ENCODE measurements at places on chromosomes 1 and 21.
A peak's percentile ranks its signal among the peaks of the same experiment; 100 is the strongest.

DNA sequence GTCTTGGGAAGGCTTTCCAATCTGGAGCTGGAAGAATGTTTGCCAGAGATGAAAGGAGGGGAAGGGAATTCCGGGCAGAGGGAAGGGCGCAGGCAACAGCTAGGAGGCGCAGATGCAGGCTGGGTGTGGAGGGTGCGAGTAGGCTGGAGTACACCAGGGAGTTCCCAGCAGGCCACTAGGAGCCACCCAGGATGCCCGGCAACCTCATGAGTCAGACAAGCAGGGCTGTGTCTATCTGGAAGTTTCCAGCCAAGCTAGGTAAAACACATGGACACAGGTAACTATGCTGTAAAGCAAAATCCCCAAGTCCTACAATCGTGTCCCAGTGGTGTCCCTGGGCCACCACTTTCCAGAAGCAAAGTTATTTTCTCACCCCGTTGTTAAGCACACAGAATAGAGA lies 990 bp upstream of the NBL1 start:
- DNase-seq, result peak; percentile 56

DNA sequence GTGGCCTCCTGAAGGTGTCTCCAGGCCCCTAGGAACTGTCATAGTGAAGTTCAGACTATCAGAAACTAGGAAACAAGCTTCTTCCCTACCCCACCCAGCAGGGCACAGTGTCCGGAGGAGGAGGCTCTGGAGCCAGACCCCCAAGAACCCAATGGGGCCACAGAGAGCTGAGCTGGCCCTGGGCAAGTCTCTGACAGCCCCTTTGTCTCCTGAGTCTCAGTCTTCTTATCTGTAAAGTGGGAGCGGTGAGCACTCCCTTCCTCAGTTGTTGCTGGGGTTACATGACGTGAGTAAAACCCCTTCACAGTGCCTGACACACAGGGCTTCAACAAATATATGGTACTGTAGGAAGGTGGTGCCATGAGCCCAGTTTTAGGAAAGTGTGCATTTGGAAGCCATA lies 675.8 kb downstream of the MATN1 start:
- DNase-seq, result no peak

GRCh38 chr1:156556354-156556753 lies 16.0 kb downstream of the IQGAP3 start:
- no peak for DNase-seq

DNA sequence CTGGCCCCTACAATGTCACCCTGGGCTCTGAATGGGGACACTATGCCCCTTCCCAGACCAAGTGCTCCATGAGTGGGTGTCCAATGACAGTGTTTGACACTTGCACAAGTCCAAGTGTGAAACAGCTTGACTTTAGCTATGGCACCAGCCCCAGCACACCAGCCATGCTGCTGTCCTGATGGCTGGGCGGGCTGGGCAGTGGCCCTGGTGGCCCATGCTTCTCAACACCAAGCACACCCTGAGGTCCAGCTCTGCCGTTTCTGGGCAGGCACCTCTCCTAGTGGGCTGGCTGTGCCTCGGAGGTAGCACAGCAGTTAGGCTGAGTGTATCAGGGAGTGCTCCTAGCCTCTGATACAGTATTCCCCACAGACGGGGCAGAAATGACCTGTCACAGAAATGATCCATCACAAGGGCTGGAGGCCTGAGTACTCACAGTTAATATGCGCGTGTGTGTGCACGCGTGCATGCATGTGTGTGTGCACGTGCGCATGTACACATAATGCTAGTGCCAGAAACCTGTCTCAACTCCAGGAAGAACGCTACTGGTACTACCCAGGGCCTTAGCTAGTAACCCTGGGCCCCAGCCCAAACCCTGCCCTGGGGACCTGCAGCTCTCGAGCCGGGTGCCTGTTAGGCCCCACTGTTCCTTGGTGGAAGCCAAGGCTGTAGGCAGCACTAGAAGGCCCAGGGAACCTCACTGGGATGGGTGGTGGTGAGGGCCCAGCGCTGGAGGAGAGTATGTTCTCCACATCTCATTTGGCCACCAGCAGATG lies 134.0 kb downstream of the DMRTB1 start:
- no peak for DNase-seq

DNA sequence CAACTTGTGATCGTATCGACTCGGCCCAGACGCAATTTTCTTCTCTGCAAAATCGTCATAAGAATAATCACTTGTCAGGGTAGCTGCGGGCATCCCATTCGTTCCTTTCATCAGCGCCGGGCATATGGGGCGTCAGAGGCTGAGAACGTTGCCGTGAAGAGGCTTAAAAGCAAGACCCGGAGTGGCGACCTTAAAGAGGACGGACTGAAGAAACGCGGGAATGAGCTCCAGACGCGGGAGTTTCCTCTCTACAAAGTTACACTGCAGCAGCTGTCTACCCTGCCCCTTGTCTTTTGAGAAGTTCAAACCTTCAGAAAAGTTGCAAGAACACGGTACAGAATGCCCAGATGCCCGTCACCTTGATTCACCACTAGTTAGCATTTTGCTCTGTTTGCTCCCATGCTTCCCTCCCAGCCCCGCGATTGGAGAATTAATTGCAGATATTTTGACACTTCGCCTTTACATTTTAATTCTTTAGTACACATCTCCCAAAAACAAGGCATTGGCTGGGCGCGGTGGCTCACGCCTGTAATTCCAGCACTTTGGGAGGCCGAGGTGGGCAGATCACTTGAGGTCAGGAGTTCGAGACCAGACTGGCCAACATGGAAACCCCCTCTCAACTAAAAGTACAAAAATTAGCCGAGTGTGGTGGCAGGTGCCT lies 967 bp downstream of the CENPS start:
- DNase-seq, result no peak

DNA sequence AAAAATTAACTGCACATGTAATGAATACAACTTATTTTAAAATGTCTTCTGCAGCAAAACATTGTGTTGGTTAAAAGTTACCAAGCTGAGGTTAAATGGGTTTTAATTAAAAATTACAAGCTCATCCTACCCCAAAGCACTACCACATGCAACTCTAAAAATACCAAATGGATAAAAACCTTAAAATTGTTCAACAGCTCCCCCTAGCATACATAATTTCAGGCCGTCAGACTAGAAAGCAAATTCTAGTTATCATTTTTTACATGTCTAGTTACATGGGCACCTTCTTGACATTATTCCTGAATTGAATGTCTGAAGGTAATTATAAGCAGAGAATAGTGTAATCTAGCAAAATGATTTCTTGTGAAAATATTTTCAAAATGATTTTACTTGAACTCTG lies 176.5 kb downstream of the C1orf21 start:
- DNase-seq, result no peak

DNA sequence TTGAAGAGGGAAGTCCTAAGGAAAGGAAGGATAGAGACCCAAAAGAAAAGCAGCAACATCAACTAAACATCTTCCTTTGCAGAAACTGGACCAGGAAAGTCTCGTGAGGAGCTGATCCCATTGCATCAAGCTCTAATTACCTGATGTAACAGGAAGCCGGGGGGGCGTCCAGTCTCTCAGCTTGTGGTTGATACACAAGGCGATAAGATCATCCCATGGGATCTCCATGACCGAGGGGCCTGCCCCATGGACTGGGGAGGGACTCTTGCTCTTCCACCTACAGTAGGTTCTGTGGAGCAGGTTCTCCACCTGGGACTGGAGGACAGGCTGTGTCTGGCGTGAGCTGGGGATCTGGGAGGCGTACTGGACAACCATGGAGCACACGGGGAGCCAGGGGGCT lies 14.8 kb upstream of the LSS start:
- no peak for DNase-seq

- no peak for DNase-seq
Observed at GRCh38 chr1:56304975-56305374, 274.4 kb downstream of the PLPP3 start.

DNA sequence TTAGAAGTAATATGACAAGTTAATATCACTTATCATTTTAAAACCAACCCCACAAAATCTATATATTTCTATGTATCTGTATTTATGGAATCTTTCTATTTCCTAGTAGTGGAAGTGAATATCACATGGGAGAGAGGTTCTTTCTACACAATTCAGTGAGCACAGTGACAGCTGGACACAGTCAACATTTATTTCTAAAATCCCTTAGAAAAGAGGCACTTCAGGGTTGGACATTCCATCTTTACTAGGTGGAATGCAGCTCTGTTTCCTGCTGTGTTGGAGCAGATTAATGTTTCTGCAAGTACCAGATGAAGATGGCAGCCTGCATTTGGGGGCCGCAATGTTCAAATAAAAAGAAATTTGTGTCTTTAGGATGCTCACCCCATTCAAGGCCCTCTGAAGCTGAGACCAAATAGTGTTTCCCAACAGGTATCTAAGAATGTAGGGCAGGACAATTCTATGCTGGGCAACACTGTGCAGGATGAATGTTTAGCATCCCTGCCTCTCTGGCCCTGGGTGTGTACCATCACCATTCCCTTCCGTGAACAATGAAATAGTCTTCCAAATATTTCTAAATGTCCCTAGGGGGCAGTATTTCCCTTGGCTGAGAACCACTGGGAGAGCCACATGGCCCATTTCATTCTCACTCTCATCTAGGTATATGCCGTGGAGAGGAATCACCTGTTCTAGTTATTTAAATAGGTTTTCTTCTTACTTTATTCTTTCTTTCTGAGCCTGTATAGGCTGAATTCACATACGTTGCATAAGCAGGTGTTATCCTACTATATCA lies 394.8 kb downstream of the PRDM2 start:
- DNase-seq, result no peak

DNA sequence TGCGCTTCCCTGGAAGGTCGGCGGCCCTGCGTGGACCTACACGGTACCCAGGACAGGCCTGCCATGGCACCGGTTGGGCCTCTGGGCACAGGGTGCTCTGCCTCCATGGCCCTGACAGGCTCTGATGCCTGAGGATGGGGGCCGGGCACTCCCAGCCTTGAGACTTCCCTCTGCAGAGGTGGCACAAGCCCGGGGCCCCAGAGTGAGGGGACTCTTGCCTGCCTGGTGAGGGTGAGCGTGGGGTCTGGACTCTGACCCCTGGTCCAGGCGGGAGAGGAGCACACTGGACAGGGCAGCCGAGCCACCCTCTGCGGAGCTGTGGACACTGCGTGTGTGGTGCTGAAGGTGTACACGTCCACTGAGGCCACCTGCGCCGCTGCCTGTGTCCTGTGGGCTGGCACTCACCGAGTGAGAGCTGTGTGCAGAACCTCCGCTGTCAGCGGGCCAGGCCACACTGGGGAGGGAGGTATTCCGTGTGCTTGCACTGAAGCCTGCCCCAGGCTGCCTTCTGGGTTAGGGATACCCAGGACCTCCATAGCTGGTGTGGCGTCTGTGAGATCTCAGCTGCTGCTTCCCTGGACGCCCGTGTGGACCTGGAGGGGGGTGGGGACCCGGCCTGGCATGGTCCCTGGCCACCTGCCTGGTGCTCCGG lies 10.4 kb downstream of the SKI start:
- no peak for DNase-seq

DNA sequence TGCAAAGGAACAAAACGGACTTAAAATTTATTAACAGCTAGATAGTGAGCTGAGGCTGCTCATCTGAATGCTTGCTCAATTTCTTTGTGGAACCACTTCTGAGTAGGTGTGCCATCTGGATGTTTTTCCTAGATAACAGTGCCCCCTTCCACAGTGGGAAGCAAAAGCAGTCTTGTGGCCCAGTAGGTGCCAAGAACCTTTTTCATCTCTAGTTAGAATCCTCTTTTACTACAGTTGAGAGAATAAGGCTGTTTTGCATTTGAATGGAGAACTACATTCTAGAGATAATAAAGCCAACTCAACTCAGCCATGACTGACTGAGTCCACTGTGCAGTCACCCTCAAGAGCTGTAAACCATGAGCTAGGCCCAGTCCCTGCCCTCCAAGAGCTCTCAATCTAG lies 13.3 kb downstream of the F3 start:
- no peak for DNase-seq

DNA sequence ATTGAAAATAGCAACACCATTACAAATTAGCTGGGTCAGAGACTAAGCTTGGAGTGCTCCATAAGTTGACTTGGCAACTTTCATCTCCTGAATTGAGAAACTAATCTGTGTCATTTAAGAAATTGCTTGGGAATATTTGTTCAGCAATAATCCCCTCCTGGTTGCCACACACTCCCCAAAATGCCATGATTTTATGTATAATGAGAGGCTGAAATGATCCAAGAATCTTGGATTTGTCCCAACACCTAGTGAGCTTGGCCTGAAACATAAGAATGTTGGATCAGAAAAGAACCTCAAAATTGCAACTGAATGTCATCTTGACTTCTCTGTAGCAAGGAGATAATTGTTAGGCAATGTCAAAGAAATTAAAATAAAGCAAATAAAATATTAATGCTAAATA lies 805.9 kb upstream of the ADAMTS5 start:
- no peak for DNase-seq

DNA sequence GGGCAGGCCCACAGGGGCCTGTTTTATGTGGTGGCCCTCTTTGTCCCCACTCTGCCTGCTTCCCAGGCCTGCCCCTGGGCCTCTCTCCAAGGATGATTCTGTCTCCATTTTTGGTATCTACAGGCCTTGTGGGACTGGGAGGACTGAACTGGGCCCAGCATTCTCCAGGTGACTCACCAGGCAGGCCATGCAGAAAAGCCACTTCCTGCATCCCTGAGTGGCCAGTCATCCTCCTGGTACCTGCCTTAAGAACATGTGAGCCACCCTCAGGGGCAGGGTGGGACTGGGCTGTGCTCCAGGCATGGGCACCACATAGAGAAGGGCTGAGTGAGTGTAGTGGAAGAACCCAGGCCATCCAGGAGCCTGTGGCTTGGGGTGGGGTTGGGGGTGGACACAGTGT lies 20.0 kb upstream of the BCAR3 start:
- DNase-seq, result peak; percentile 95

DNA sequence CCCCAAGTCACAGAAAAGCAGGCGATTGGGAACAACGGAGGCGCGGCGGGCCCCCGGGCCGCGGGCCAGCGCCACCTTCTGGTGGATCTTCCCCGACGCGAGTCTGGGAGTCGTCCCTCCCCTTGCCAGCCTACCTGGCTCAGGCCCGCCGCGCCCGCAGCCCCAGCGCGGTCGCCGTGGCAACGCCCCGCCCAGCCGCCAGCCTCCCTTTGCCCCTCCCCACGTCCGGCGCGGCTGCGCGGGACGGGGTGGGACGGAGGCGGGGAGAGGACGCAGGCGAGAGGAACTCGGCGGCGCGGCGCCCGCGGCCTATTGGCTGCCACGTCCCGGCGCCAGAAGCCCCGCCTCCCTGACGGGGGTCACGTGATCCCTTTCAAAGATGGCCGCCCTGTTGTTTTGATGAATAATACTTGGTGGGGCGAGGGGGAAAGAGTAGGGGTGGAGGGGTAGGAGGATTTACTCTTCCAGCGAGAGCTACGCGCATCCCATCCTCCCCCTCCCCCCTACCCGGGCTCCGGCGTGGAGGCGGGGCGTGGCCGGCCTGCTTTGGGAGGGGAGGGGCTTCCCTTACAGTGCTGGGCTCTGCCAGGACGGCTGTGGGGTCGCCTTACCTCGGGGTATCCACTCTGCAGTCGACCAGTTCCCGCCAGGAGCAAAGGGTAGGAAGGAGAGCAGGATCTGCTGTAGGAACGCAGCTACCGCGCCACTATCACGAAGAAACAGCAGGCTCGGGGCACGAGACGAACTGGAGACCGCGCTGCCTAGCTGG lies at the start of gene UBE4B:
Gene UBE4B (plus strand): TSS at position 369 of the 769 bp plus-strand sequence. CDS start 713 bp downstream, outside the sequence.
- DNase-seq, result peak; percentile 98

- no peak for DNase-seq
Observed at GRCh38 chr21:31252091-31252490, 92.0 kb downstream of the TIAM1 start.

GRCh38 chr1:3942416-3943122 lies 42.5 kb upstream of the C1orf174 start:
- no peak for DNase-seq

GRCh38 chr1:203667616-203668015 lies 41.0 kb downstream of the ATP2B4 start:
- DNase-seq, result no peak

- no peak for DNase-seq
Observed at GRCh38 chr1:36529769-36530260, 47.1 kb upstream of the CSF3R start.

GRCh38 chr1:193471981-193472380 lies 285.6 kb upstream of the B3GALT2 start:
- no peak for DNase-seq

Data from breast epithelium (tissue), 4 donors.